ENCODE measurements at places on chromosomes 5 and 9.

GRCh38 chr5:16579142-16579847 lies 37.5 kb downstream of the RETREG1 start:
- DNase-seq: peak; percentile 80

DNA sequence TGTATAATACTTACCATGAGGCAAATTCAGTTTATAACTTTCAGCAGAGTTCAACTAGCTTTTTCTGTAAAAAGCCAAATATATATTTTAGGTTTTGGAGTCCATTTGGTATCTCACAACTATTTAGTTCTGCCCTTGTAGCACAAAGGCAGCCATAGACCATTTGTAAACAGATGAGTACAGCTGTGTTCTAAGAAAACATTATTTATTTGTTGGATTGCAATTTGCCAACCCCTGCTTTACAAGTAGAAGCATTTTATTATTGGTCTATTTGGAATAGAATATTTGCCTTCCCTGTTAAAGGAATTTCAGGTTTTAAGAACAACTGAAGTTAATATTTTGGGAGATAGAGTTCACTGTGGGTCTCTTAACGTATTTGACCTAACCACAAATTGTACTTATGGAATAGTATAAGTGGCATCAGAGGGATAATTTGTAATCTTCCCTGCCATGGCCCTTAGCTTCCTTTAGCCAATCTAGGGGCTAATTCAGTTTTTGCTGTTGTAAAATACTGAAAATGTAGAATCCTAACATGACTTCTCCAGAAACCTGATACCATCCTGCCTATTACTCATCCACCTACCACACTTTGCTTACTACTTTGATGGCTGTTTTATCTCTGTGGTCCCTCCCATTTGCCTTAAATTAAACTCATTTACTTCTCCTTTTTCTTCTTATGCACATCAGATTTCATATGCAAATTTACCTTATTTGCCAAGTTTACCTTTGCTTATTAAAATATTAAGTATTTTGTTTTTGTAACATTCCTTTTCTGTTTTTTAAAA lies 109.2 kb downstream of the DMXL1 start:
- DNase-seq: no peak

GRCh38 chr9:72855321-72855720 lies 97.5 kb downstream of the ALDH1A1 start:
- DNase-seq: no peak

- DNase-seq: no peak
Measured at GRCh38 chr9:124504530-124505005, 2.6 kb downstream of the NR5A1 start.

- no peak for DNase-seq
Measured at GRCh38 chr5:73564675-73565074, 764 bp downstream of the ANKRA2 start.

DNA sequence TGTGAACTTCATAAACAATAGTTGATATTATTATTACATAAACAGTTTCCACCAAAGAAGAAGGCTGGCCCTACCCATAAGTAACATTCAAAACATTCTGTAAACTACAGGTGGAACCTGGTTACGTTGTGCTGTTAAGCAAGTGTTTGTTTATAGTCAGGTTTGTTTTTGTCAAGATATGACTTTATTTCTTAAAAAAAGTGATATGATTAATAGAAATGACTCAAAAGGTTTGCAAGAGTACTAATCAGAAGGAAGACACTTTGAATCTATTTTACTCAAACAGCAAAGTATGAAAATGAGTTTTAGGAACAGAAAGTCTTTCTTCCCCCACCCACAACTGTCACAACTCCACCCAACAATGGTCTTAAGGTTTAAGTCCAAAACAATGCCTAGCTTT lies 220.8 kb downstream of the PLK2 start:
- DNase-seq: no peak

DNA sequence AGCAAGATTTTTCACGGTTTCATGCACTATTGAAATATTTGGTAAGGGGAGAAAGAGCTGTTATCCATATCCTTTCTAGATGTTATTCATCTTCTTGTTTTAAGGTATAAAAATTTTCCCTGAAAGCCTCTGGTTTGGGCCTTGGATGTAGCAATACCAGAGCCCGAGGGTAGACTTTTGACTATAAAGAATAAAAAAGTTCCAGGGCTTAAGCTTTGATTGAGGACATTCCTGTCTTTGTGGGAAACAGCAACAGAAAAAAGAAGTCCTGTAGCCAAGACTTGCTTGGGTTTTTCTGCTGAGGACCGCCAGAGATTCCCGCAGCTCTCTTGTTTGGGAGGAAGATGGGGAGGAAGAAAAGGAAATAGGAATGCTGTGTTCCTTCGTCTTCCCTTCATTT lies 440.0 kb upstream of the WWC1 start:
- no peak for DNase-seq

- no peak for DNase-seq
Measured at GRCh38 chr9:111429175-111429574, 55.0 kb downstream of the ECPAS start.

GRCh38 chr9:68507130-68507805 lies 33.4 kb downstream of the TMEM252 start:
- no peak for DNase-seq

GRCh38 chr5:177389241-177390169 lies 5.3 kb downstream of the SLC34A1 start:
- no peak for DNase-seq

All from SHP77 treated with DMSO at 0.1 percent for 48 hours (cell line).